ENCODE measurements at places on chromosomes 3 and 15. TPM values are rescaled to one million over a fixed set of nuclear protein-coding genes. Genes with fewer than 3 reads are reported as not detected.

GRCh38 chr15:50146632-50147031 is 27.6 kb upstream of the ATP8B4 start:
- no peak overlapping the region for H3K27ac ChIP-seq
- peaks cover 14% of the 10 kb centered on the region for H3K4me1 ChIP-seq
- H3K4me3 ChIP-seq: no peak overlapping the region

DNA sequence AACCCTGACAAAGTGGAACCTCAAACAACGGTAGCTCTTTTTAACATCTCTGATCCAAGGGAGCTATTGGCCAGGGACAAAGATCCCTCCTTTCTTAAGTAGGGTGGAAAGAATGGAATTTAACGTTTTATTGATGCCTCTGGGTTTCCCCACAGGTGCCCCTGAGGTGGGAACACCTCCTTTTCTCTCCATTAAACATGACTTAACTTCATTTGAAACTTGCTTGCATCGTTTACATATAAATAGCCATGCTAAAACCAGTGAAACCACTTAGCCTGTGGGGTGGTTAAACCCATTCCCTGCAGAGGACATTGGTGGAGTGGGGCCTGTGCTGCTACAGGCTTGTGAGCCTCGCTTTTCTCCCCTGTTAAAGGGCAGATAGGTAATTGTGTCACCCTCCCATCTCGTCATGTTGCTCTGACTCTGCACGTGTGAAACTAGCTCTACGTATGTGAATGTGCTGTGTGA is 9.7 kb downstream of the CGNL1 start:
- H3K27ac ChIP-seq: no peak overlapping the region
- no peaks in the 10 kb centered on the region for H3K27me3 ChIP-seq
- peaks cover 25% of the 10 kb centered on the region for H3K4me1 ChIP-seq
- no peak for DNase-seq
- no peak overlapping the region for H3K4me3 ChIP-seq
- no peaks in the 10 kb centered on the region for H3K36me3 ChIP-seq

- H3K4me3 ChIP-seq: no peak overlapping the region
- H3K4me1 ChIP-seq: peaks cover 5% of the 10 kb centered on the region
- H3K36me3 ChIP-seq: no peaks in the 10 kb centered on the region
- H3K27me3 ChIP-seq: no peaks in the 10 kb centered on the region
These were observed 208.8 kb downstream of the OSBPL10 start for GRCh38 chr3:31772272-31772671.

- H3K4me3 ChIP-seq: no peak overlapping the region
- no peaks in the 10 kb centered on the region for H3K36me3 ChIP-seq
- no peaks in the 10 kb centered on the region for H3K4me1 ChIP-seq
- no peaks in the 10 kb centered on the region for H3K27me3 ChIP-seq
- no peak for DNase-seq
These were observed 9.4 kb upstream of the DYNLT2B start for GRCh38 chr3:196327405-196327804.

DNA sequence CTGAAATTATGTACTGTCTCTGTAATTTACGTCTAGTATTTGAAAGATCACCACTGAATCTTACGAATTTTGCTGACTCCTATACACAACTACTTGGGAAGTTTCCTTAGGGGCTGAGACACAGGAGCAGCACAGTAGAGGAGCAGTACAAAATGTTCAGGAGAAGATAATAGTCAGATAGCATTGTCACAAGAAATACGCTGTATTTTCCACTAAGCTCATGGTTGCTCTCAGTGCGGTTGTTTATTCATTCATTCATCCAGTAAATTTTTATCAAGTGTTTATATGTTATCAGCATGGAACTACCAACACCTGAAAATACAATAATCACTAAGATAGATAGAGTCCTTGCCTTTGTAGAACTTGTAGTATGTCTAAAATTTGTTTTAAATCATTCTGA is 34.5 kb downstream of the ALCAM start:
- no peaks in the 10 kb centered on the region for H3K36me3 ChIP-seq
- DNase-seq: no peak
- no peaks in the 10 kb centered on the region for H3K4me1 ChIP-seq
- H3K27ac ChIP-seq: no peak overlapping the region

GRCh38 chr3:122886251-122886650 is 91.4 kb downstream of the SLC49A4 start:
- H3K4me3 ChIP-seq: no peak overlapping the region
- DNase-seq: no peak
- no peak overlapping the region for H3K27ac ChIP-seq
- no peaks in the 10 kb centered on the region for H3K36me3 ChIP-seq
- no peaks in the 10 kb centered on the region for H3K27me3 ChIP-seq
- no peaks in the 10 kb centered on the region for H3K4me1 ChIP-seq

GRCh38 chr3:89380016-89380415 is 272.6 kb downstream of the EPHA3 start:
- no peak overlapping the region for H3K27ac ChIP-seq
- H3K27me3 ChIP-seq: no peaks in the 10 kb centered on the region
- no peak for DNase-seq
- H3K4me3 ChIP-seq: no peak overlapping the region
- no peaks in the 10 kb centered on the region for H3K4me1 ChIP-seq
- H3K36me3 ChIP-seq: no peaks in the 10 kb centered on the region

GRCh38 chr3:195715583-195716266 is 5.1 kb upstream of the MUC20 start:
- H3K4me3 ChIP-seq: no peak overlapping the region
- DNase-seq: no peak
- peaks cover 26% of the 10 kb centered on the region for H3K36me3 ChIP-seq
- H3K27ac ChIP-seq: no peak overlapping the region

- no peak overlapping the region for H3K4me3 ChIP-seq
- no peak for DNase-seq
- no peak overlapping the region for H3K27ac ChIP-seq
These were observed 37.4 kb downstream of the KLHL25 start for GRCh38 chr15:85757073-85757938.

DNA sequence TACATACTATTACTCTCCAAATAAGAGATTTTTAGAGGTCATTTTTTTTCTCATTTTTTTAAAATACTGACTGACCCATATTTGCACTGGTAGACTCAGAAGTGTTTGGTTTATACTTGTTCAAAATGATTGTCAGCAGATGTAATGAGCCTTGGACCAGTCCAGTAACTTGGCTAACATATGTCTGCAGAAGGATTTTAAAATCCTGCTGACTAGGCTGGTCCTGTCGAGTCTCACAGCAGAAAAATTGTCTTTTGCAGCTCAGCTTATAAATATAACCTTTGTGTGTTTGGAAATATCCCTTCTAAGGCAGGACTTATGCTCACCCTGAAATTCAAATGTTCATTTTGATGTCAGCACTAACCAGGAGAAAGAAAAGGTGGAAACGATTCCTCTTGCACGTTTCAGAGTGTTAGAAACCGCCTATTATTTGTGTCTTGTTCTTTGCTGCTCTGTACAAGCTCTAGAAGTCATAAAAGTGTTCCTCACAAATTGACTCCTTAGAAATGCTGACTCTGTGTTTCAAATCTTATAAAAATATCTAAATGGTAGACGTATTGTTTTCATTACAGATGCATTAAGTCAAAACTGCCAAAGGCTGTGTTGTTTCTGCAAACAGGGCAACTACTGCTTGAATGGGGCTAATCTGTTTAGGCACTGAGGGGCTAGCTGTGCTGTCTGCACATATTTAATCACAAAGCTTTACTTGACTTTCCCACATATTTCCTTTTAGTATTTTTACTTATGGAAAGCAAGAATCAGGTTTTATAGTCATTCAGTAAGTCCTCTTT is 95.3 kb downstream of the CHL1 start:
- H3K27ac ChIP-seq: no peak overlapping the region
- H3K4me1 ChIP-seq: no peaks in the 10 kb centered on the region
- no peaks in the 10 kb centered on the region for H3K36me3 ChIP-seq
- no peaks in the 10 kb centered on the region for H3K27me3 ChIP-seq

GRCh38 chr15:92845126-92845508 is 55.0 kb upstream of the CHD2 start:
- peaks cover 44% of the 10 kb centered on the region for H3K4me1 ChIP-seq
- peak overlapping the region; percentile 54 for H3K27ac ChIP-seq
- no peak overlapping the region for H3K4me3 ChIP-seq
- H3K27me3 ChIP-seq: no peaks in the 10 kb centered on the region
- DNase-seq: peak; percentile 66

GRCh38 chr15:27328186-27328585 is 357.2 kb downstream of the GABRG3 start:
- DNase-seq: peak; percentile 46
- no peaks in the 10 kb centered on the region for H3K4me1 ChIP-seq
- H3K36me3 ChIP-seq: no peaks in the 10 kb centered on the region

DNA sequence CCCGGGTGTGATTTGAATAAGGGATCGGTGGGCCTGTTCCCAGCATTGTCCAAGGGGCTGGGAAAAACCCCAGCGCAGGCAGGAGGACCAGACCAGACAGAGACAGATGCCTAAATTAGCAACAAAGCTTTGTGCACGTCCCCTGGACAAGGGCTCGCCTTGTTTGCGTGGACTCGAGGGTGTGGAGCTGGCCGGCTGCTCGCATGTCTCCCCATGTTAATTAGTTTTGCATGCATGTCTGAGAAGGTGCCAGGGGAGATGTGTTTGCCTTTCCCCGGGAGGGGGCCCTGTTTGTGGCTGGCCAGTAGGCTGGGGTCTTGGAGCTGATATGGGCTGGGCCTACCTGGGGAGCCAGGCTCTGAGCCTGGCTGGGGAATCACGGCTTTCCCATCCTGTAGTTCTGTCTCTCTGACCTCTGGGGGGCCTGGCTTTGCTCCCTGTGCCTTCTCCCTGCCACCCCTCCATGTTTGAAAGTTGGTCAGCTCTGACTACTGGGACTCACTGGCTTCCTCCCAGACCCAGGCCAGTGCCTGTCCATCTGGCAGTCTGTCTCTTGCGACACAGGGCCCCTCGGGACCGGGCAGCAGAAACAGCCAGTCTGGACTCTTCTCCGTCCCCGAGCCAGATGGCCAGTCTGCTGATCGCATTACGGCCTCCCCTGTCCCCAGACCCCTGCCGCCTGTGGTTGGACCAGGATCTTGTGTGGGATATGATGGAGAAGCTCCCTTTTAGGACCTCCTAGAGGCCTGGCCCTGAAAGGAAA is 55.4 kb upstream of the POLG start:
- no peaks in the 10 kb centered on the region for H3K27me3 ChIP-seq
- no peak overlapping the region for H3K27ac ChIP-seq
- H3K4me3 ChIP-seq: no peak overlapping the region
- no peaks in the 10 kb centered on the region for H3K36me3 ChIP-seq

DNA sequence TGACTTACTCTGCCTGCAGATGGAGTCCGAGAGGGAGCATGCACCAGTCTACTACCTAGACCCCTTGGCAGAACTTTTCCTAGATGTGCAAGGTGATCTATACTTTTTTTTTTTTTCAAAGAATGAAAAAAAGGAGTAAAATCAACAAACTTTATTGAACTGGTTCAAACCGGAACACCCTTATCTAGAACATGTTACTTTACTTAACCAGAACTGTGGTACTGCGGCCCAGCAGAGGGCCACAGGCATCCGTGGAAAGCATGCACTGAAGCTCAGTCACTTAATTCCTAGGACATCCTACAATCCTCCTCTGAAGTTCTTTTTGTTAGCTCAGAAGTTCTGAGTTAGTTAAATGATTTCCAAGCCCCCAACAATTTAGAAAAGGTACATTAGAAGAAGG is 21.6 kb downstream of the CHAC1 start:
- H3K27ac ChIP-seq: no peak overlapping the region
- no peaks in the 10 kb centered on the region for H3K4me1 ChIP-seq
- no peaks in the 10 kb centered on the region for H3K27me3 ChIP-seq
- no peak overlapping the region for H3K4me3 ChIP-seq

DNA sequence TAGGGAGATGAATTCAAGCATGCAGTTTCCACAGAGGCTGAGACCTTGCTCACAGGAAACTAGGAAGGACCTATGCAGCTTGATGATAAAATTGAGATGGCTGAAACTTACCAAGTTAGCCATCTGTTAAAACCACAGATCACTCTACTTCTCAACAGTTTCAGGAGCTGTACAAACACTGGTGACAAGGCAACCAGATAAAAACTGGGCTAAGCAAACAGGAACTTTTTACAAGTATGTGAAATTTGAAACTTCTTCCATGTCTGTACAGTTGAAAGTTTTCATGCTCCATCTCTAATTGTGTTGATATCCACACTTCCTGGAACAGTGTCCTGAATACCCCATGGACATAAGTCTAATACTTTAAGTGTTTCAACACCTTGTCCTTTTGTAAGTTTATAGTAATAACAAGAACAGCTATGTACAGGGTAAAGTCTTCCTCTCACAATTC is 78.2 kb downstream of the FAIM start:
- H3K27me3 ChIP-seq: no peaks in the 10 kb centered on the region
- DNase-seq: no peak
- H3K27ac ChIP-seq: peak overlapping the region; percentile 14
- no peaks in the 10 kb centered on the region for H3K36me3 ChIP-seq

Gene PLSCR2
- total RNA-seq: 1.2 TPM

Gene NR2E3
- 0.76 TPM for total RNA-seq

Gene TTC23
- total RNA-seq: 19.4 TPM

Gene ECE2
- not detected for total RNA-seq

Gene CD200R1
- 2.7 TPM for total RNA-seq

Measured in left lung (tissue), 14 donors.